WERI-Rb-1 (cell line): ENCODE measurements at places on chromosomes 2 and 18.
A peak's percentile ranks its signal among the peaks of the same experiment; 100 is the strongest.

- peak; percentile 62 for DNase-seq
Observed at GRCh38 chr18:12092398-12093229, 1.0 kb upstream of the ANKRD62 start.

DNA sequence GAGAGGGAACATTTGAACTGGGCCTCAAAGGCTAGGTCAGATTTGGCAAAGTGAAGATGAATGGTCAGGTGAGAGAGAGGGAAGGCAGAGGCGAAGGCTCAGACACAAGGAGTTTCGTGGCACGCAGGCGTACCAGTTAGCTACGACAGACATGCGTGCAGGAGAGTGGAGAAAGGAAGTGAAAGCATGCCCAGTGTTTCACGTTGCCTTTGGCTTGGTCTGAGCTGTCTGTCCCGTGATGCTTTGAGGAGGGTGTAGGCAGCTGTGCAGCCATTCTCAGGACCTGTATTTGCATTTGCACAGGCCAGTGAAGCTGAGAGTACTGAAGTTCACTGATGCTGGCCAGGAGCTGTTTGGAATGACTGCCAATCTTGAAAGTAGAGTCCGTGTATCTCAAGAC, 69.5 kb downstream of the HNRNPLL start:
- no peak for DNase-seq

GRCh38 chr2:159126432-159127022, 158.1 kb downstream of the TANC1 start:
- no peak for DNase-seq

DNA sequence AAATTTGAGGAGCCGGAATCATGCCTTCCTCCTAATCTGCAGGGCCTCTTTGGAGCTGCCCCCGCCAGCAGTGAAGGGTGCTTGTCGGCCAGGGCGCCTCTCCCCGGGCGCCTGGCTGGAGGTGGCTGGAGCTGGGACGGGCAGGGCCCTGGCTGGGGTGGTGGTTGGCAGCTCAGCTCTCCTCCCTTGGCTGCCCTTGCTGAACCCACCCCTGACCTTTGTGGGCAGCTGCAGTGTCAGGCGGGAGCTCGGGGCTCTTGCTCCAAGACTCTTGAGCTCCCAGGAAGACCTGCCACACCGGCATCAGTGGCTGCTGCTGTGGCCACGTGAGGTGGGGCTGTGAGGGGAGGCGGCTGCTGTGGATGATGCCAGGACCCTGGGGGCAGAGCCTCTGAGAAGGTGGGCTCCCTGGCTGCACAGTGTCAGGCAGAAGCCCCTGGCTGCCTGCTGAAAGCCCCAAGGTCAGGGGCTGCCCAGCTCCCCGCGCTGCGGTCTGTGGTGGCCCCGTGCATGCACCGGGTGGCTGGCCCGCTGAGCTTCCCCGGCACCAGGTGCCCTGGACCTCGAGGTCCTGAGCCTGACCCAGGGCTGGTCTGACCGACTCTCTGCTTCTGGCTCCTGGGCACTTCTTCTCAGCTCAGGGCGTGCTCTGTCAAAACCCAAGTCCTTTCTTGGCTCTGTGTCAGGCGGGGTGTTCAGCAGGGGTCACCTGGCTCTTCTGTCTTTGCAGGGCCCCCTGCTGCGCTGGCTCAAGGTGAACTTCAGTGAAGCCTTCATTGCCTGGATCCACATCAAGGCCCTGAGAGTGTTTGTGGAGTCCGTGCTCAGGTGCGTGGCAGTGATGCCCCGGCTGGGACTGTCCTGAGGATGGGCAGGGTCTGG, 34.5 kb downstream of the PDIA6 start:
- DNase-seq = no peak

DNA sequence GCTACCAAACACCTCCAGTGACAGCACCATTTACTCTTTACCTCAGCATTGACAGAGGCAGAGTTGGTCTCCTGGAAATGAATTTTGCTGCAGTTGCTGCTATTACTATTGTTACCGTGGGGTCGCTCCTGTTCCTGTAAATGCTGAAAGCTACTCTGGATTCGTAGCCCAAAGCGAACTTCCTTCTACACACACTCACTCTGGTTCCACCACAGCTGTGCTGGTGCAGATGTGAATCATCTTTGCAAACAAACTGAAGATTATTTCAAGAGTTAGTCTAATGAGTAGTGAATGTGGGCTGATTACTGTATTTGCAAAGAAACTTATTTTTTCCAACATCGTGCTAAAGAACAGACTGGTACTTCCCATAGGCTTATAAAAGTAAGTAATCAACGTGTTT, 304.0 kb downstream of the LPIN1 start:
- no peak for DNase-seq

GRCh38 chr18:9700261-9700796, 7.8 kb upstream of the RAB31 start:
- DNase-seq = no peak

- DNase-seq = no peak
Observed at GRCh38 chr2:52884761-52885352, 882.7 kb upstream of the CHAC2 start.

DNA sequence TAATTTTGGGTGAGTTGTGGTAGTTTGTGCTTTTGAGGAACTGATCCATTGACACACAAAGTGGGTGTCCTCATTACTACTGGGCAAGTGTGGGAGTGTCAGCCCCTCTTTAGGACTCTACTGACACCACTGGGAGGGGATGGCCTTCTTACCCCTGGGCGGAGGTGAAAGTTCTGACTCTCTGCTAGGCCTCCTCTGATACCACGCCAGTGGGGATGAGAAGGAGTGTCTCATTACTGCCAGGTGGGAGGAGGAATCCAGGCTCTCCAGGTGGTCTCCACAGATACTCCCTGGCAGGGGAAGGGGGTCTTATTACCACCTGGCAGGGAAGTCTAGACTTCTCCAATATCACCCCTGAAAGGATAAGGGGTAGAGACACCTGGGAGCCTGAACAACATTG, 9.1 kb downstream of the LCLAT1 start:
- DNase-seq = no peak

GRCh38 chr2:189179570-189179950, at the start of gene COL5A2:
COL5A2 (minus strand) TSS chr2:189179761; CDS start chr2:189179604, 157 bp downstream.
- no peak for DNase-seq

GRCh38 chr18:50578030-50578429, 18.1 kb downstream of the MAPK4 start:
- DNase-seq = no peak

- no peak for DNase-seq
Observed at GRCh38 chr2:83633423-83633822, 825.7 kb downstream of the SUCLG1 start.

GRCh38 chr2:95041824-95042442, 16.4 kb downstream of the MAL start:
- DNase-seq = no peak
